Stimulated activated CD4-positive, alpha-beta T cell treated with anti-CD3 and anti-CD28 coated beads, Interleukin-4, amount 100 ng/mL, for 48 hours (primary cell): ENCODE measurements at places on chromosomes 7 and 10.

DNA sequence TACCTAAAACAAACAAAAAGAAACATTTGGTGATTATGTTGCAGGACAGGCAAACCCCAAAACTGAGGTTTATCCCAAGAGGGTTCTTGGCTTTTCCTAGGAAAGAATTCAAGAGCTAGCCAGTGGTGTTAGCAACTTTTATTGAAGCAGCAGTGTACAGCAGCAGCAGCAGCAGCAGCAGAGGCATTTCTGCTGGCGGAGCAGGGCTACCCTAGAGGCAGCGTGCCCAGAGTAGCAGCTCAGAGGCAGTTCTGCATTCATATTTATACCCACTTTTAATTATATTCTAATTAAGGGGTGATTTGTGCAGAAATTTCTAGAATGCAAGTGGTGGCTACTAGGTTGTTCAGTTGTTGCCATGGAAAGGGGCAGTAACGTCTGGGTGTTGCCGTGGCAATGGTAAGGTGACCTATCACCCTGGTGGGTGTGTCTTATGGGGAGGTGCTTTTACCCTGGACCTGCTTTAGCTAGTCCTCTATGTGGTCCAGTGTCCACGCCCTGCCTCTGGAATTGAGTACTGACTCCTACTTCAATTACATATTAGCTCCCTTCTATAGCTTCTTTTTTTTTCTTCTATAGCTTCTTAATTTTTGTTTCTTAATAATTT, 53.9 kb downstream of the VCL start:
- no peak for DNase-seq

- DNase-seq, result no peak
These were observed 101.4 kb downstream of the CREM start for GRCh38 chr10:35228058-35228457.

- no peak for DNase-seq
These were observed 16.1 kb downstream of the CALML3 start for GRCh38 chr10:5540891-5541290.

DNA sequence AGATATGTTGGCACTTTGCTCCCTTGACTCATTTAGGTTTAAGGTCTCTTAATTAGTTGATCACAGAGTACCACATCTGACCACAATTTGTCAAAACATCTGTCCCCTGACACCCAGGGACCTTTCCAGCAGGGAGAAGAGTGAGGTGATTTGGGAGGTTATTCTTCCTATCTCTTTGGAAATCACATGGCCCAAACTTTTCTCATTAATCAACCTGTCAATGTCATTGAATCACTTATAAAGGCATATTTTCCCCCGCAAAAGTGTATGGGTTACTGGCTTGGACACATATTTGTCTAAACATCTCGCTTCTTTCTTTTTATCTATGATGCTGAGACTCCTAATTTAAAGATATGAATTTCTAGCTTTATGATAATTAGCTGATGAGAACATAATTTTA, 92.4 kb upstream of the RPA3 start:
- DNase-seq, result no peak

GRCh38 chr10:85888004-85888403, 478.6 kb downstream of the GRID1 start:
- DNase-seq, result no peak
